ENCODE measurements at places on chromosomes 6 and 20. TPM values are rescaled to one million over a fixed set of nuclear protein-coding genes. Genes with fewer than 3 reads are reported as not detected.

Gene B3GAT2
- total RNA-seq, result under 0.01 TPM

Gene CTNNBL1
- total RNA-seq, result 34.4 TPM

Gene NRSN1
- not detected for total RNA-seq

Gene PDE7B
- total RNA-seq, result 2.5 TPM

Gene DTD1
- 206 TPM for total RNA-seq
